AG08395 (cell line): ENCODE measurements at places on chromosomes 3 and 15.

DNA sequence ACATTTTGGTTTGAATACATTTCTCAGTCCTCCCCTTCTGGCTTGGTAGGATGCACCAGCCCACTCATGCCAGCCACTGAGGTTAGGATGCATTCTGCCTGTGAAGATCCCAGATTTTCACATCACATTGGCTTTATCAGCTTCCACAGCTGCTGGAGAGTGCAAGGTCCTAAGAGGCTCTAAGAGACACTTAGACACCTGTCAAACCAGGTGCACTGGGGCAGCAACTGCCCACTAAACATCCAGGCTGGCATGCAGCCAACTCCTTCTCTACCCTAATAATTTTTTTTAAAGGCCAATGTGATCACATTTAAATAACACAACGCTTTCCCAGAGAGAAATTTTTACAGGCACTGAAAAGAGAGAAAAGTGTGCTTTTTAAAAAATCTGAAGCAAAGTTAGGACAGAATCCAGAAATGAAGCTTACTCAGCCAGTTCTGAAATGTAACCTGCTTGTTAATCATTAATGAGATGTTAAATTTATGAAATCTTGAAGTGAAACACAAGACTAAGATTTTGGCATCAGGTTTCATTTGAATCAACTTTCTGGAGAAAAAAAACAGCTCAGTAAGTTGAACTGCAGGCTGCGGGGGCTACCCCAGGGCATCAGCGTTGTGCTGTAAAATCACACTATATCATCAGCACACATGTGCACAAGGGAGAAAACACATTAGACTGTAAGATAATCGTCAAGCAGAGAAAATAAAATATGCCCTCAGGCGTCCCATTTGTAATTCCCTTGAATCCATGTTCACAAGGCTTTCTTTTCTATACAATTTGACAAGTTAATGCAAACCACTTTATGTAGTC, 312.9 kb downstream of the ZBBX start:
- no peak for DNase-seq

DNA sequence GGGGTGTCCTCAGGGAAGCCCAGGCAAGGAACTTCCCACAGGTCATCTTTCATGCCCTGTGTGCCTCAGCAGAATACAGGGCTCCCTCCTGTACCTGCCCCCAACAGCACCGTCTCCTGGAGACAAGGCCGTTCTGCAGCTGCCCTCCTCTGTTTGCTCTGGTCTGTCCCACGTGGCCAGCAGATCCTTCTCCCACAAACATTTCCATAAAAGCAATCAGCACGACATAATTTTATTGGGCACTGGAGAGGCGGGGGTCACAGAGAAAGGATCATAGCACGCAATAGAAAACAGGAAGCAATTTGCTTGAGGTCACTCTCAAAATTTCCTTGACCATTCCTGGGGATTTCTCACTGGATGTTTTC, 29.4 kb downstream of the STARD5 start:
- no peak for DNase-seq

GRCh38 chr3:107441617-107442016, 64.4 kb downstream of the CCDC54 start:
- DNase-seq = no peak

GRCh38 chr15:62886431-62887071, 156.0 kb upstream of the TPM1 start:
- DNase-seq = peak; percentile 28

DNA sequence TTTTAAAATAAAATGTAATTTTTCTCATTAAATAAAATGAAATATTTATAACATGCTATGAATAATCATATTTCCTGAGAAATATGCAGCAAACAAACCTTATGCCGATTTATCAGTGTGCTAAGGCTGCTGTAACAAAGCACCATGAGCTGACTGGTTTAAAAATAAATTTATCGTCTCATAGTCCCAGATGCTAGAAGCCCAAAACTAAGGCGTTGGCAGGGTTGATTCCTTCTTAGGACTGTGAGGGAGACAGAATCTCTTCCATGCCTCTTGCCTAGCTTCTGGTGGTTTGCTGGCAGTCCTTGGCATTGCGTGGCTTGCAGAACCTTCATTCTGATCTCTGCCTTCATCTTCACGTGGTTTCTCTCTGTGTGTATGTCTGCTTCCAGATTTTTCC, 740.3 kb downstream of the OTOL1 start:
- DNase-seq = no peak

DNA sequence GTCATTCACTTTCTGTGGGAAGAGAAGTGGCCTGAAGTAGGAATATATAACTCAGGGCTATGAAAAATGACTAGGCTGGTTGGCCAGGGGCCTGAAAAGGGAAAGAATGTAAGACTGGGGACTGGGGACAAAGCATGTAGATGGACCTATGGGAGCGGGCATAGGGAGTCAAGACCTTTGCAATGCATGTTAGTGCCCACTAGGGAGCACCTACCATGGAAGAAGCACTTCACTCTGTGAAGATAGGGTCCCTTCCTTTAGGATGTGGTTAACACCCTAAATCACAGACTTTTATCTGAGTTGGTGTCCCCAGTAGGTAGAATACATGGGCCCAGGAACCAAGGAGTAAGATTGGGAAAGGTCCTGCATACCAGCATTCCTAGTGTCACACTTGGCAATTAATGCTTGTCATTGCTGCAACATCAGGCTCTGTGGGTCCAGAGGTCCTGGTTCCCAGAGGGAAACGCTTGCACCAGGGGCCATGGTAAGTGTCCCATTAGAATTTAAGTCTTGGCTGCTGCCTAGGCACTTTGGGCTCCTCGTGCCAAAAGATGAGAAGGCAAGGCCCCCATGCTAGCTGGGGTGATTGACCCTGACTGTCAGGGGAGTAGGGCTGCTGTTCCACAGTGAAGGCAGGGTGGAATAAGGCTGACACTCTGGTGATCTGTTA, 79.6 kb downstream of the CRYGS start:
- no peak for DNase-seq

GRCh38 chr15:66494262-66494661, 3.3 kb downstream of the SNAPC5 start:
- no peak for DNase-seq

DNA sequence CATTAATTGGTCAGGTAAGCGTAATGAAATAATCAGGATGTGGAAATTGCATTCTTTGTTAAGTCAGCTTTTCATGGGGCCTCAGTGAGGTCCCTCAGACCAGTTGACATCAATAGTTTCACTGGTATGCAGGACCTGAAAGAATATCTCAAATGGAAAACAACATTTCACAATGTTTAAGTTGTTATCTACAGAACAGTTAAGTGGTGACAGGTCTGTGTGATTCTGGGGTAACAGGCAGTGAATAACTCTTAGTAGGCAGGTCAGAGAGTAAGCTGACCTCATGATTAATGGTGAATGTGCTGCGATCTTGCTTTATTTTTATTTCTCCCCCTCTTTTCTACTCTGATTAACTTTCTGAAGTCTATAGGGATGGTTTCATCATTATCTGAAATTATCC, 28.9 kb upstream of the ACP3 start:
- no peak for DNase-seq

DNA sequence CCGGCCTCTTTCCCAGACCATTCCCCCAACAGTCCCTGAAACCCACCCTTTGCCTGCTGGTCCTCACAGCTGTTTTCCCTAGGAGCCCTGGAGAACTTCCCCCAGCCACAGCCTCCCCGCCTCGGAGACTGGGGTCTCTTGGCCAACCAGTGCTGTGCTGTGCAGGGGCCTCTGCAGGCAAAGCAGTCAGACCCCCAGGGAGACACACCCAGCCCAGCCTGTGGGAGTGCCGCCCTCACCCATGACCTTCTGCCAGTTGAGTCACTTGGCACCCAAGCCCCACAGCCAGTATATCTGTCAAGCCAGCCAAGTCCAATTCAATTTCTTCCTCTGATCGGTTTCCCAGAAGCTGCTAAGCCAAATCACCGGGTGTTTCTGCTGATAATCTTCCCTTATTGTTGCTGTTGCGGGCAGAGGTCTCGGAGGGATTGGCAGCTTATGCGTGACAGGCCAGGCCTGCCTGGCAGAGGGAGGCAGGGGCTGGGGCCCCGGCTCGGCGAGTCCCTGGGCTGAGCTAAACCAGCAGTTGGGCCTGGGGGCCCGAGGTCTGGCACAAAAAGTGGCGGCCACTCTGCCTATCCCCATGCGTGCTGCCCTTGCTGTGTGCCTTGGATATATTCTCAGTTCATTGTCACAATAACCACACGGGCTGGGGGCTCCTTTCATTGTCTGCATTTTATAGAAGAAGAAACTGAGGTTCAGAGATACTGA, 65.6 kb upstream of the SLC6A1 start:
- no peak for DNase-seq

- DNase-seq = no peak
These were observed 73.8 kb downstream of the FLNB start for GRCh38 chr3:58082047-58082446.

GRCh38 chr3:55445551-55445950, 41.6 kb downstream of the WNT5A start:
- no peak for DNase-seq

GRCh38 chr3:197366301-197367044, 68.1 kb upstream of the DLG1 start:
- peak; percentile 54 for DNase-seq

DNA sequence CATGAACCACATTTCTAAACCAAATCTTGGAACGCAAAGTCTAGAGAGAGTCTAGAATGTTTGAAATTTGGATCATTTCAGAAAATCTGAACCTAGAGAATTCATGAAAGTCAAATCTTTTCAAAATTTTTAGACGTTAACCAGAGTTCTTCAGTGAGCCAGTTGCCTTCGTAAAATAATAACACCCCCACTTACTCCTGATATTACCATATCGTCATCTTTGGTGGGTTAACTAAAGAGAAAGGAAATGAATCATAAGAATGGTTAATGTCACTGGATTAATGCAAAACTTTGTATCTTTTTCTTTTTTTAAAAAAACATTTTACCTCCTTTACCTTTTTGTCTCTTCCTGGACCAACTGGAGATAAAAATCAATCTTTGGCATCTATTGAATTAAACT, 1.2 kb upstream of the ZBED2 start:
- DNase-seq = no peak

GRCh38 chr15:99681990-99682389, 51.2 kb downstream of the LYSMD4 start:
- DNase-seq = no peak

DNA sequence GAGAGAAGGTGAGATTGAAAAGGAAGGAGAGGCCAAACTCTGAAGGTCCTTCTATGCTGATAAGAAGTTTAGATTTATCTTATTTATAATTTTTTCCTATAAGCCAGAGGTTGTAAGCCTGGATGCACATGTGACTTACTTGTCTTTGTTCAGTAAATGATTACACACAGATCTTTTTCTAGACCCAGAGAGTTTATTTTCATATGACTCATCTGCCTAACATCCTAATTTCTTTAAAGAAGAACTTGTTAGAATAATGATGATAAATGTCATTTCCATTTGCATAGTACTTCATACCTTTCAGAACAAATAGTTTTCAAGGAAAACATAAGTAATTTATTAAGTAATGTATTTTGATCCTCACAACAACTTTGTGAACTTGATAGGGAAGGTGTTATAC, 434.8 kb upstream of the DPH6 start:
- peak; percentile 36 for DNase-seq

DNA sequence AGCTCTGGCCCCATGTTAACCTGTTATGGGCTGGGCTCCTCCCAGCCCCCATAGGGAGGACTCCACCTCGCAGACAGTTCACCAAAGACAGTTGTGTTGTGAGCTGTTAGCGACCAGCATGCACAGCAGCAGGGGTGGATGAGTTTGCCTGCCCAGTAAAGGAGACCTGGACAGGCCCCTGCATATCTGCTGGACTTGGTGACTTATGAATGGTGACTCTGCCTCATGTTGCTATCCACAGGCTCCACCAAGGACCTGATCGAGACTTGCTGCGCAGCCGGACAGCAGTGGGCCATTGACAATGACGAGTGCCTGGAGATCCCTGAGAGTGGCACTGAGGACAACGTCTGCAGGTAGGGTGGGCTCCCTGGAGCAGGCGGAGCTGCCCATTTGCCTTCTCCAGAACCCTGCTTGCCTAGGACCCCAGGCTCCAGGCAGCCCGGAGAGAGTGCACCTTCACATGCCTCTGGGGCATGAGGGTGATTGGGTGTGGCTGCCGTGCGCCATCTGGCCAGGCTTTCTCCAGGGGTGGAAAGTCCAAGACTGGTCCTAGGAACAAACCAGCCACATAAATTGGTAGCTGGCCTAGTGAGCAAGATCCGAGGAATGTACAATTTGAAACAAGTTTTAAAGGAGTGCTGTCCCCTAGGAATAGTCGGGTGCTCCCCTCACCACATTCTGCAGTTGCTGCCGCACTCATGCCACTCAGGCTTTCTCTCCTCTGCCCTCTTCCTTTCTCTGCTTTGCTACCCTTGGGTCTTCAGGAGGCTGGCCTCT, 59.1 kb downstream of the FBLN2 start:
- DNase-seq = peak; percentile 50

DNA sequence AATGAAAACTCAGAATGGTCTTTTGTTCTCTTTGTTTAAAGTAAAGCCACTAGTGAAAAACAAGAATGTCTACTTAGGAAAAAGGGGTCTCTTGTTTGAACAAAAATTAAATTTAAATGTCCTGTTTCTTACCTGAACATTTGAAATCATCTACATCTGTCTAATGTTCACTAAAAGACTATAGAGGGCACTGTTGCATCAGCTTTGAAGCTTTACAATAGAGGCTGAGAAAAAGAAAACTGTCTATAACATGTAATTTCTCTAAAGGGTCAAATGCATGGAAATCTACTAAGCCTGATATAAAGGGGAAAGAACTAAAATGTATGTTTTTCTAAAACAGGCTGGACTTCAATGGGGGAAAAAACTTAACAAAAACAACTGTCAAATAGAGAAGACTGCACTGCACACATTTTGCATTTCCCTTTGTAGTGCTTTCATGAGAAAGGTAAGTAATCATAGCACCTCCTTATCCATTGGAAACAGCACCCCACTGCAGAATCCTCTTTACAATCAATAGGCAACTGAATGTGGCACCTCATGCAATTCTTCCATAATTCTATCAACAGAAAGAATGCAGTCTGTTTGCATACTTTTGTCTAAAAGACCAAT, 26.3 kb downstream of the DPH6 start:
- peak; percentile 32 for DNase-seq
